ENCODE measurements at places on chromosomes 5 and 9.

GRCh38 chr5:172423379-172424110 is 30.8 kb downstream of the SH3PXD2B start:
- H3K4me1 ChIP-seq = no peaks in the 10 kb centered on the region
- peaks cover 7% of the 10 kb centered on the region for H3K27me3 ChIP-seq
- no peak overlapping the region for H3K4me3 ChIP-seq
- H3K27ac ChIP-seq = no peak overlapping the region

GRCh38 chr5:138968601-138969000 is 93.5 kb upstream of the LRRTM2 start:
- H3K4me3 ChIP-seq = no peak overlapping the region
- no peak for DNase-seq
- H3K36me3 ChIP-seq = no peaks in the 10 kb centered on the region

GRCh38 chr5:3355126-3355525 is 240.5 kb upstream of the IRX1 start:
- H3K4me1 ChIP-seq = no peaks in the 10 kb centered on the region
- no peak for DNase-seq
- H3K4me3 ChIP-seq = no peak overlapping the region
- no peak overlapping the region for H3K27ac ChIP-seq
- H3K36me3 ChIP-seq = no peaks in the 10 kb centered on the region

- no peaks in the 10 kb centered on the region for H3K4me1 ChIP-seq
- H3K27ac ChIP-seq = no peak overlapping the region
- no peaks in the 10 kb centered on the region for H3K36me3 ChIP-seq
- no peak for DNase-seq
- H3K27me3 ChIP-seq = no peaks in the 10 kb centered on the region
These were observed 32.3 kb downstream of the TMEM167A start for GRCh38 chr5:83044926-83045325.

DNA sequence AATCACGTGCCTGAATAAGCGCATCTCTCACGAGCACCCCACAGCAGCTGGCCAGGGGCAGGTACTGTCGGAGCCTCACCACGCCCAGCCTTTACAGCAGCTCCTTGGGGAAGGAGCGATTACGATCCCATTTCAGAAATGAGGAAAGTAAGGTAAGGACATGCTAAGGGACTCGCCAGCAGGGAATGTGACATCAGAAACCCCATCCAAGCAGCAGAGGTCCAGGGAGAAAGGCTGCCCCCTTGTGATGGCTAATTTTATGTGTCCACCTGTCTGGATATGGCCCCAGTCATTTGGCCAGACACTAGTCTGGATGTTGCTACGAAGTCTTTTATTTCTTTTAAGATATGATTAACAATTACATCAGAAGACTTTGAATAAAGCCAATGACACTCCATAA is 77.3 kb downstream of the UBE2QL1 start:
- DNase-seq = no peak
- no peak overlapping the region for H3K27ac ChIP-seq
- H3K27me3 ChIP-seq = no peaks in the 10 kb centered on the region
- no peaks in the 10 kb centered on the region for H3K36me3 ChIP-seq
- H3K4me1 ChIP-seq = no peaks in the 10 kb centered on the region
- H3K4me3 ChIP-seq = no peak overlapping the region

DNA sequence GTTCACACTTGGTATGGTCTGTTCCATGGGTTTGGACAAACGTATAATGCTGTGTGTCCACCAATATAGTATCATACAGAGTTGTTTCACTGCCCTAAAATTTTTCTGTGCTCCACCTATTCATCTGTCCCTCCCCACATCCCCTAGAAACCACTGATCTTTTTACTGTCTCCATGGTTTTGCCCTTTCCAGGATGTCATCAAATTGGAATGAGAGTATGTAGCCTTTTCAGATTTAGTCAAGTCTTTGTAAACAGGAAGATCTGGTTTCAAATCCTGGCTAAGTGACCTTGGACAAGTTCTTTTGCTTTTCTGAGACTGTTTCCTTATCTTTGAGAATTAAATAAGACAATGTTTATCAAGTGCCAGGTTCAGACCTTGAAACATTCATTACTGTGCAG is 13.2 kb upstream of the LVRN start:
- no peak for DNase-seq
- H3K27ac ChIP-seq = no peak overlapping the region
- no peaks in the 10 kb centered on the region for H3K36me3 ChIP-seq

- H3K27me3 ChIP-seq = peaks cover 7% of the 10 kb centered on the region
- H3K4me3 ChIP-seq = no peak overlapping the region
These were observed 20.0 kb upstream of the PCAT7 start for GRCh38 chr9:94534901-94535300.

DNA sequence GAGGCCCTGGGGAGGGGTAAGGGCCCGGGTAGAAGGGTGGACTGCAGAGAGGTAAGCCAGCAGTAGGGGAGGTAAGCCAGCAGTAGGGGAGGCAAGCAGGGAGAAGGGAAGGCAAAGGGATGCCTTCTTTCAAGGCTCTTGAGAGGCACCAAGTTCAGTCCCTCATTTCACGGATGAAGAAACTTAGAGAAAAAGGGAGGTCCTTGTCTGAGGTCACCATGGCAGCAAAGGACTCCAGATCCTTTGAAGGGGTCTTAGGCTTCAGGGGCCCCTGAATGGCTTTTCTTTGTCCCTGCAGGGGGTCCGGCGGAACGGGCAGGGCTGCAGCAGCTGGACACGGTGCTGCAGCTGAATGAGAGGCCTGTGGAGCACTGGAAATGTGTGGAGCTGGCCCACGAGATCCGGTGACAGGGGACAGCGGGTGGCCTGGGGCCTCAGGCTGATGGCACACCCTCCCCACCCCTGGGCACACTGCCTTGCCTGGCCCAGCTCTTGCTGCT is 42.6 kb downstream of the RGS3 start:
- peaks cover 22% of the 10 kb centered on the region for H3K4me1 ChIP-seq
- H3K27me3 ChIP-seq = peaks cover 2% of the 10 kb centered on the region
- H3K4me3 ChIP-seq = no peak overlapping the region
- no peaks in the 10 kb centered on the region for H3K36me3 ChIP-seq
- no peak overlapping the region for H3K27ac ChIP-seq

Measured in immature natural killer cell (primary cell).